ENCODE measurements at places on chromosomes 12 and 14.

GRCh38 chr12:120292411-120292660, 633 bp upstream of the RNU4-2 start:
- no peak for DNase-seq

GRCh38 chr12:14403293-14403692, 37.8 kb downstream of the ATF7IP start:
- no peak for DNase-seq

- no peak for DNase-seq
These were observed 22.7 kb upstream of the SRGAP1 start for GRCh38 chr12:63821781-63822251.

GRCh38 chr12:95986635-95987570, 9.2 kb downstream of the HAL start:
- no peak for DNase-seq

DNA sequence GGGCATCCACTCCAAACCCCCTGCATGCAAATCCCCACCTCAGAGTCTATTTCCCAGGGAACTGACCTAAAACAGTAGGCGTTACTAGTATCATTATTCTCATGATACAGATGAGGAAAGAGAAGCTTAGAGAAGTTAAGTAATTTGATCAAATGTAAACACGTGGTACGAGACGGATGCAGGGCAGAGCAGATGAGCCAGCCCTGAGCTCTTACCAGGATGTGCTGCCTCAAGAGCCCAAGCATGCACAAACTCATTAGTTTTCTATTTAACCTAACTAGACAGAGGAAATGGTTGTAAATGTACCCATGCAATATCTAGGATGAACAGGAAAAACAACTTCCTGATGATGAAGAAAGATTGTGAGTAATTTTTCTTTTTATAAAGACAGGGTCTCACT, 173.3 kb upstream of the RASSF8 start:
- DNase-seq = no peak

DNA sequence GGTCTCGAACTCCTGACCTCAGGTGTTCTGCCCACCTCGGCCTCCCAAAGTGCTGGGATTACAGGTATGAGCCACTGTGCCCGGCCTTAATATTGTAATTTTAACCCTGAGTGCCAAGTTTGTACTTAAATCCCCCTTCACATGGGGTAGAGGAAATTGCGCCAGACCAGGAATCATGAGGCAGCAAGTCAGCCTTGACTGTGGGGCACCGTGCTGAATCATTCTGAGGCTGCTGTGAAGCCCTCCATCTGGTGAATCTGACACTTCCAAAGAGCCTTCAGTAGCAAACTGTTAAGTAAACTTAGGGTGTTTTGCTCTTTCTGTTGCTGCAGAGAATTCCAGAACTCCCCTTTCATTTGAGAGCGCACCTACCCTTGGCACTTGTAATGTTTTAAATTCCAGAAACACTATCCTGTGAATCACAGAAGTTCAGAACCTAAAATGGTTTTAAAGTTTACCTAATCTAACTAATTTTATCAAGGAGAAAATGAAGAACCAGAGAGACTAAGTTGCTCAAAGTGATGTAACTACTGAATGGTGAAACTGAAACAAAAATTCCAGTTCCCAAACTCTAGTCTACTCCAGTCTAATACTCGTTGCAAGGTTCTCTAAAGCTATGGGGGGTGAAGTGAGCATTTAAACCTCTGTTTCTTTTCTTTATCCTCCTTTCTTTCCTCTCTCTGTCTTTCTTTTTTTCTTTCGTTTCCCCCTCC, 7.5 kb downstream of the HEBP1 start:
- no peak for DNase-seq

DNA sequence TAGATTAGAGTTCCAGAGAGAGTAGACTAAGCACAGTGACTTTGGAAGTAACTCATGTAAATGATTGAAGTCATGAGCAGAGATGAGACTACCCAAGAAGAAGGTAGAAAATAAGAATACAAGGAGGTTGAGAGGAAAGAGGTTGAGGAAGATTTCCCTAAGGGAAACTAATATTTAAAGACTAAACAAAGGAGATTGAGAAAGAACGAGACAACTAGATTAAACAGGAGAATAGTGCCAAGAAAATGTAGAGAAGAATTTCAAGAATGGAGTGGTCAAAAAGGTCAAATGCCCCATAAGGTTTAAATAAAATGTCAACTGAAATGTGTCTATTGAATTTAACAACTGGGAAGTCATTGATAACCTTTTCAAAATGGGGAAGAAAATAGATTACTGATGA, 59.0 kb downstream of the RPS29 start:
- no peak for DNase-seq

DNA sequence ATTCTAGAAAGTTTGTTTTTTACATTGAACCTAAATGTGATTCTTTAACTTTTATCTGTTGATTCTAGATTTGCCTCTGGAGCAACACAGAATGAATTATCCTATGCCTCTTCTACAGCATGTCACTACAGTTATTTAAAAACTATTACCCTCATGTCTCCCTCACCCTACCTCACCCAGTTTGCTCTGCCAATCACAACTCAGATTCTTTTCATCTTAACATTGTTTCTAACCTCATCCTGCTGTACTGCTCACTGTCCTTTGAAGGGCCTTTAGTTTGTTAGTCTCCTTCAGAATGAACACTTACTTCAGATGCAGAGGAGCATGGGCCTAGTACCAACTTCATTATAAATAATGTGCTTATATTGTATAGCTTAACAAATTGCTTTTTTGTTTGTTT, 21.5 kb downstream of the YLPM1 start:
- no peak for DNase-seq

GRCh38 chr14:102932484-102933248, 10.2 kb downstream of the AMN start:
- DNase-seq = no peak

GRCh38 chr14:100587086-100587762, at the start of gene BEGAIN:
TSS of gene BEGAIN (minus strand) at chr14:100587417. CDS start at chr14:100587290, 127 bp downstream.
- DNase-seq = peak; percentile 73

GRCh38 chr12:96343347-96343954, 56.8 kb downstream of the CDK17 start:
- no peak for DNase-seq

DNA sequence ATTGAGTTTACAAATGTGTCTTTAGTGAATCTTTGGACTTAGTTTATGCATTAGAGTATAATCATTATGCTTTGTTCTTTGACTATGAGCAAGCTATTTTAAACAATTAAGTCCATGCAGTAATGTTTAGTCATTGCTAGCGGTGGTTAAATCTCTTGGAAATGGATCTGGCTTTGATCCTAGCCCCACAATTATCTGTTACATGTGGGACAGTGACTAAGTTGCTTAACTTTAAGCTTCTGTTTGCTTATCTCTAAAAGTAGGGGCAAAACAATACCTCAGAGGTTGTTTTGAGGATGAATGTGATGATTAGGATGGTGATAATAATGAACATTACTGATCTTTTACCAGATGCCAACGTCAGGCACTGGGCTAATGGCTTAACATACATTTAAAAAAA, 124.2 kb downstream of the NPAS3 start:
- DNase-seq = no peak

DNA sequence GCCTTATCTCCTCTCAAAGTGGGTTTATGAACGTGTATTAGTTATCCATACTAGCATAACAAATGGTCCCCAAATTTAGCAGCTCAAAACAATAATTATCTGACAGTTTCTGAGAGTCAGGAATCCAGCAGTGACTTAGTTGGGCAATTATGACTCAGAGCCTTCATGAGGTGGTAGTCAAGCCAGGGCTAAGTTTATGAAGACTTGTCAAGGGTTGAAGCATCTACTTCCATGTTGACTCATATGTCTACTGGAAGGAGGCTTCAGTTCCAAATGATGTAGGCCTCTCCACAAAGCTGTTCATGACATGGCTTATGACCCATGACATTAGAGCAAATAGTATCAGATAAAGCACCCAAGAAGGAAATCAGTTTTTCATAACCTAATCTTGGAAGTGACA, 73.2 kb downstream of the IPO8 start:
- DNase-seq = no peak

- DNase-seq = peak; percentile 49
These were observed at the start of gene PTGDR for GRCh38 chr14:52267501-52268278. TSS of gene PTGDR (plus strand) at chr14:52267698. CDS start at chr14:52267815, 117 bp downstream.

Measured in nephron progenitor cell (in vitro differentiated cells).